ENCODE measurements at places on chromosomes 2 and 18. TPM values are rescaled to one million over a fixed set of nuclear protein-coding genes. Genes with fewer than 3 reads are reported as not detected.
A peak's percentile ranks its signal among the peaks of the same experiment; 100 is the strongest.

Gene GTF2A1L
- total RNA-seq = 99.9 TPM

Gene REG1A
- total RNA-seq = not detected

Gene PDE11A
- total RNA-seq = 0.72 TPM

DNA sequence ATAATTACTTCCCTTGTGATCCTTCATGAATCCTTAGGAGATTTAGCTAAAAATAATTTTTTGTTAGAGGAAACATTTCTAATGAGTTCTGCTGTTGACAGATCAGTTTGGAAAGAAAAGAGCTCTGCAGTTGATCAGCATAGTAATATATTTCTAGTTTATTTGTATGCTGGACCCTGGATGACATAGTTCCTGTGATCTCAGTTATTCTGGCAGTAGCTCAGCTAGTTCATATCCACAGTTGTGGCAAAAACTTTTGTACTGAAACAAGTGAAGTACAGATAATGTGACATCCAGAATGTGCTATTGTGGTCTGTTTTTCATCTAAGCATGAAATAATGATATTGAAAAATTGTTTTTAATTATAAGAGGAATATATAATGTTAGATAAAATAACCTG, 33.7 kb downstream of the ABI2 start:
- peak; percentile 8 for DNase-seq

DNA sequence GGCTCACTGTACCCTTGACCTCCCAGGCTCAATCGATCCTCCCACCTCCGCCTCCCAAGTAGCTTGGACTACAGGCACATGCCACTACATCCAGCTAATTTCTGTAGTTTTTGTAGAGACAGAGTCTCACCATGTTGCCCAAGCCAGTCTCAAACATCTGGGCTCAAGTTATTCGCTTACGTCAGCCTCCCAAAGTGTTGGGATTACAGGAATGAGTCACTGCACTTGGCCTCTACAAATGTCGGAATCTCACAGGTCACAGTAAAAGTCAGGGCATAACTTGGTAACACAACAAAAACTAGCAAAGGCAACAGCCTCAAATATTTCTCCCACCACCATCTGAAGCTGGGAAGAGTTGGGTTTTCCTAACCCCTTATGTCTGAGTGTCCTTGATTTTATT, 25.3 kb downstream of the SCG2 start:
- peak; percentile 81 for DNase-seq

DNA sequence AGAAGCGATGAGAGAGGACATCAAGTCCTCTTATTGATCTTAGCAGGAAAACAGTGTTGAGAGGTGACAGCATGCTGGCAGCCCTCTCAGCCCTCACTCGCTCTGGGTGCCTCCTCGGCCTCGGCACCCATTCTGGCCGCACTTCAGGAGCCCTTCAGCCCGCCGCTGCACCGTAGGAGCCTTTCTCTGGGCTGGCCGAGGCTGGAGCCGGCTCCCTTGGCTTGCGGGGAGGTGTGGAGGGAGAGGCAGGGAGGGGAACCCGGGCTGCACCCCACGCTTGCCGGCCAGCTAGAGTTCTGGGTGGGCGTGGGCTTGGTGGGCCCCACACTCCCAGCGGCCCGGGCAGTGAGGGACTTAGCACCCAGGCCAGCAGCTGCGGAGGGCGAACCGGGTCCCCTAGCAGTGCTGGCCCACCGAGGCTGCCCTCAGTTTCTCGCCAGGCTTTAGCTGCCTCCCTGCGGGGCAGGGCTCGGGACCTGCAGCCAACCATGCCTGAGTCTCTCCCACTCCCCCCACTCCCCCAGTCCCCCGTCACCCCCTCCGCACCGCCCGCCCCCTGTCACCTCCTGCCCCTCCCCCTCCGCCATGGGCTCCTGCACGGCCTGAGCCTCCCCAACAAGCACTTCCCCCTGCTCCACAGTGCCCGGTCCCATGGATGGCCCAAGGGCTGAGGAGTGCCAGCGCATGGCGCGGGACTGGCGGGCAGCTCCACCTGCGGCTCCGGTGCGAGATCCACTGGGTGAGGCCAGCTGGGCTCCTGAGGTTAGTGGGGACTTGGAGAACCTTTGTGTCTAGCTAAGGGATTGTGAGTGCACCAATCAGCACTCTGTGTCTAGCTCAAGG, 8.4 kb downstream of the FAP start:
- DNase-seq = no peak

- DNase-seq = no peak
Observed at GRCh38 chr18:69172046-69172445, 228.6 kb upstream of the DOK6 start.

DNA sequence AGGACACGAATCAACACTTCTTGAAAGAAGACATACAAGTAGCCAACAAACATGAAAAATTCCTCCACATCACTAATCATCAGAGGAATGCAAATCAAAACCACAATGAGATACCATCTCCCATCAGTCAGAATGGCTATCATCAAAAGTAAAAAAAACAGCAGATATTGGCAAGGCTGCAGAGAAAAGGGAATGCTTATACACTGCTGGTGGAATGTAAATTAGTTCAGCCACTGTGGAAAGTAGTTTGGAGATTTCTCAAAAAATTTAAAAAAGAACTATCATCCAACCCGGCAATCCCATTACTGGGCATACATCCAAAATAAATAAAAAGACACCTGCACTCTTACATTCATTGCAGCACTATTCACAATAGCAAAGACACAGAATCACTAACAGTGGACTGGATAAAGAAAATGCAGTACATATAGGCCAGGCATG, 78.7 kb downstream of the GRB14 start:
- peak; percentile 35 for DNase-seq

DNA sequence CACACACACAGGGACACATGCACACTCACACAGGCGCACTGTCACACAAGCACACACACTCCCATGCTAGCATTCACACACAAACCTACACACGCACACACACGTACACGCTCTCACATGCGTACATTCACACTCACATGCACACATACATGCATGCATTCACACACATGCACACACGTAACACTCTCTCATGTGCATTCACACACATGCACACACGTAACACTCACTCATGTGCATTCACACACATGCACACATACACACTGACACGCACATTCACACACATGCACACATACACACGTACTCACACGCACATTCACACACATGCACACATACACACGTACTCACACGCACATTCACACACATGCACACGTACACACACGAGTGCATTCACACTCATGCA, 16.3 kb downstream of the ADI1 start:
- no peak for DNase-seq

GRCh38 chr2:174682007-174682577, 82.2 kb downstream of the CHRNA1 start:
- peak; percentile 65 for DNase-seq

DNA sequence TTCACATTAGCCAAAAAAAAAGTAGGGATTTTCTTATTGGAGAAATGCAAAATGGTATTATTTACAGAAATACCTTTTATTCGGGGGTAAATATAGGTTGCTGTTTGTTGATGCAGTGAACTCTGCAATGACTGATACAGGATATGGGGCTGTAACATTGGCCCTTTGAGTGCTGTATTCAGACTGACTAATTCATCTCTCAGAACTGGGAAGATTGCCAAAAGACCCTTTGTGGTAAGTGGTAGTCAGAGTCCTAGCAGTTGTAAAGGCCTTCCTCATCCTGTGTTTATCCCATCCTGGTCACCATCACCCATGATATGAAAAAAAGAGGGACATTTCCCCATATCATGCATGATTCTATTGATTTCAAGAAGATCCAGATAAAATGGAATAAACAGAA, 14.0 kb upstream of the DCC start:
- no peak for DNase-seq

GRCh38 chr18:51802569-51803428, 537.2 kb upstream of the DCC start:
- DNase-seq = no peak

GRCh38 chr2:65096948-65097347, 33.0 kb downstream of the RAB1A start:
- no peak for DNase-seq

DNA sequence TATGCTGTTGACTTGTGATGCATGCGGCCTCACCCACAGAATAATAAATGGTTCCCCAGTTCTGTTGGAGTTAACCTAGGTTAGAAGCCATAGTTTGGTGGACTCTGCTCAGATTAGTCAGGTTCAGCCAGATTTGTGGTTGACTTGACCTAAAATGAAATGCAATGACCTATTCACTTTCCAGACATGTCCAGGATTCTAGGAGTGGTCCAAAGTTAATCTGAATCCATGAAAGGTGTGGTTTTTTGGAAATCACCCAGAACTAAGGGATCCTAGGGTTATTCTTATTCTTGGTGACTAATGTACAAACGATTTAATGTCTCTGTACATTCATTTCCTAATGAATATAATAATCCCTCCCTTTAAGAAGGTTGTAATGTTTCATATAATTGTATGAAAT, 88.9 kb upstream of the RBBP8 start:
- no peak for DNase-seq

- no peak for DNase-seq
Observed at GRCh38 chr2:227201771-227202170, 37.3 kb downstream of the COL4A3 start.

GRCh38 chr2:215145611-215146010, 7.2 kb upstream of the ABCA12 start:
- DNase-seq = no peak

Measured in umbilical cord (tissue), 2 donors.